ENCODE measurements at places on chromosomes 5 and 9.
A peak's percentile ranks its signal among the peaks of the same experiment; 100 is the strongest.

GRCh38 chr9:79131246-79131774 lies 440.5 kb upstream of the TLE4 start:
- DNase-seq: no peak

GRCh38 chr5:180639741-180640610 lies 9.4 kb downstream of the FLT4 start:
- DNase-seq: no peak

GRCh38 chr5:151903243-151903653 lies 21.4 kb downstream of the GLRA1 start:
- no peak for DNase-seq

DNA sequence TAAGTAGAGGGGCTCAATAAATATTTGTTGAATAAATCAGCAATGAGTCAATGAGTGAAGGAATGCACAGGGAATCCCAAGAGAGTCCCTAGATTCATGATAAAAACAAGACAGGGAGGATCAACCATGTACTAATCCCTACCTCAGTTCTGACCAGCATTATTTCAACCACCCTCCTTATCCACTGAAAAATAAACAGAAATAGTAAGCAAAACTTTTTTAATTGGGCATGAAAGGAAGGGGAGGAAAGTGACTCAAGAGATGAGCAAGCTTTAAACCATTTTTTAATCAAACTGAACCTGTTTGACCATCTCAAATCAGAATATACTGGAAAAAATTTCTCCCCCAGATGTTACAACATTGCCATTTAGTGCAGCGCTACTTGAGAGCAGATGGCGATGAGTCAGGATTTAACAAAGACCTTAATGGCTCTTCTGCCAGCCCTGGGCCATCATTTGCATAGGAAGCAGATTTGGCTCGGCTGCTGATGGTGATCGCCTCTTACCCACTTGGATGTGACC lies 194.8 kb upstream of the SLC30A5 start:
- DNase-seq: peak; percentile 23

GRCh38 chr5:149550594-149551226 lies 529 bp downstream of the CSNK1A1 start:
- DNase-seq: peak; percentile 31

GRCh38 chr5:121762426-121762825 lies 89.3 kb upstream of the FTMT start:
- no peak for DNase-seq

DNA sequence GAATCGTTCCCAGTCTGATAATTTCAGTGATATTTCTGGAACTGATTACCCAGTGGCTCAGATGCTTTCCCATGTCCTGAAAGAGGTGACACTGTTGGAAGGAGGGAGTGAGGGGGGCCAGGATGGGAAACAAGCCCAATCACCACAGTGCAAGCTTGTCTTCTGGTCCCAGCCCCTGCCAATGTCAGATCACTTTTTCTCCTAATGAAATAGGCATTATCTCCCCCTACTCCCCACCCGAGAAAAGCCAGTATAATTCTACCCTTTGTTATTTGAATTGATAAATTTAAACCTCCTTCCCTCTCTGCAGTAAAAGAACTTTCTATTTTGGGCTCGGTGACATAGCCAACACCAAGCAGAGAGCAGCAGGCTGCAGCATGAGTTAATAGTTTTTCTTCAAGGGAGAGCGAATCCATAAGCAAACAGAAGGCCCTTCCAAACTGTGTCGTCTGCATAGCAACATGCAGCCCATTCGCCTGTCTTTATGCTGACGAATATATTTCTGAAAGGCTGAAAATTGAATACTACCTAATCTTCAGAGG lies 14.6 kb upstream of the PPP2CA start:
- DNase-seq: peak; percentile 76

GRCh38 chr5:71640408-71640807 lies 53.3 kb downstream of the MCCC2 start:
- DNase-seq: no peak

- no peak for DNase-seq
Observed at GRCh38 chr9:71743217-71743705, 25.1 kb downstream of the CEMIP2 start.

Measured in globus pallidus (tissue), 1 donor.